ENCODE measurements at places on chromosomes 2 and 18.

- DNase-seq: no peak
Measured at GRCh38 chr2:170950221-170950761, 21.2 kb downstream of the GORASP2 start.

DNA sequence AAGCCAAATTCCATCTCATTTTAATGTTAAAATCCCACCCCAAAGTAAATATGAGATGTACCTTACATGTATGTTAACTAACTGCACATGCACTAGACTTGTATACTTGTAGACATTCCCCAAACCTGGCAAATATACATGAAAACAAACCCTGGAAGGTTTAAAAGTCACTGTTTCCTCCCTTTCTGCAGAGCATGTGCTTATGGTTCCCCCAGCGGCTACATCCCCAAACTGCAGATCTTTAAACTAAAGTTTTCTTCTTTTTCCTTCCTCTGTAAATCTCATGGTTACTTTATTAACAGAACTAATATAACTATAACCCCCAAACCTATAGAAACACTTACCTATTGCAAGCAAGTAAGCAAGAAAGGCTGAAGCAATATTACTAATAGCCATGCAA is 731.5 kb downstream of the LRP1B start:
- DNase-seq: no peak

DNA sequence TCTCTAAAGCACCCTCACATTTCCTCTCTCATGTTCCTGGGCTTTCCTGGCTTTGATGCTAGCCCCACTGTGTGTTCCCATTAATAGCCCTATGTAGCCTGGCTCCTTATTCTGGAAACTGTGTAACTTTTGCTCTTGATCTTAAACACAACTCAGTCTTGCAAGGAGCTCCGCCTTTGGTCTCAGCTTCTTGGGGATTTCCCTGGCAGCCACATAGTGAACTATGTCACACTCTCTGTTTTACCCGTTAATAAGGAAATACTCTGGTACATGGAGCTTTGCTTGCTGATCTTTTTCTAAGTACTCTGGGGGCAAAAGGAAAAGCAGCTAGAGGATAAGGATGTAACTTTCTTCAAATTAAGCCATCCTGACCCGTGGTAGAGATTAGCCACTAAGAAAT is 259.3 kb downstream of the NEDD4L start:
- DNase-seq: no peak

GRCh38 chr18:73318739-73319479 is 451.1 kb upstream of the NETO1 start:
- DNase-seq: no peak

- no peak for DNase-seq
Measured at GRCh38 chr2:203366639-203367466, 38.7 kb downstream of the ABI2 start.

DNA sequence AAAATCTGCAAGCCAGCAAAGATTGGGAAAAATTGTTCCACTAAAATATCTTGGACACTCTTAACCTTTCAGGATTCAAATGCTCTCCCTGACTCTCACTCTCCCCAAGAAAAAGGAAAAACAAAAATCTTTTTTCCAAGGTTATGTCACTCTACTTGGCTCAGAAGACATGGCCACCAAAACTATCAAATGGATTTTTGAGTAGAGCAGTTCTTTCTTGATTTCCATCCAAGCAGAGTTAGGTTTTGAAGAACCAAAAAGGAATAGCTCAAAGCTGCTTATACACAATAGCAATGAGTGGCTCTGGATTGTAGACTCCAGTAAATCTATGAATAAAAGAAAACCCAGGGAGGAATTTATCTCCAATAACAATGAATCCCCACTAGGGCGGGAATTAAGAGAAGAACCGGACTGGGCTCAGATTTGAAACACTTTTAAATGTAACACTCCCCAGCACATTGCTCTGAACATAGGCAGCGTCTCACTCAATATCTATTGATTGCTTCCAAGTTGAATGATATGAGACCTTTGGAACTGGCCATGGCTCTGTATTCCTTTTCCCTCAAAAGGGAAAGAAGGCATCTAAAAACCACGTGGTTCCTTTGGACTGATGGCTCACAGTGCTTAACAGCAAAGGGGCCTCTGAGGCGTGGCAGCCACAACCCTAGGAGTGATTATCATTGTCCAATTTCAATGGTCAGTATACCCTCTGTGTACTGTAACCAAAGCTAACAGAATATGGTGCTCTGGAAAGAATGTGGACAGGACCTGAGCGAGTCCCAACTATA is 68.3 kb downstream of the SPRED2 start:
- DNase-seq: no peak

DNA sequence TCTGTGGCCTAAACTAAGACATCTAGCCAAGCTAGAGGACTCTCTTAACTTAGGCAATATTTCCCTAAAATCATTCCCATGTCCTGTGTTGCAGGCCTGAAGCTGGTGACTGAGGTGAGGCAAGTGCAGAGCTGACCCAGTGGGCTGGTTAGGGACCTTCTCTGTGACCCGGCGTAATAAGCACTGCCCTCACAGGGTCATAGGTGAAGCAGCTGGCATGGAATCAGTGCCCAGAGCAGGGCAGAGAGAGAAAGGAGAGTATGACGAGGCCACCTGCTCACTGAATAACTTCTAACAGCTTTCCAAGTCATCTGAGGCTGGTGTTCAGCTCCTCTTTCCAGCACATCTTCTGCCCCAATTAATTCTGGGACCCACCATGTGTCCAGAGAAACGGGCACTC is 197.0 kb downstream of the ANAPC1 start:
- no peak for DNase-seq

DNA sequence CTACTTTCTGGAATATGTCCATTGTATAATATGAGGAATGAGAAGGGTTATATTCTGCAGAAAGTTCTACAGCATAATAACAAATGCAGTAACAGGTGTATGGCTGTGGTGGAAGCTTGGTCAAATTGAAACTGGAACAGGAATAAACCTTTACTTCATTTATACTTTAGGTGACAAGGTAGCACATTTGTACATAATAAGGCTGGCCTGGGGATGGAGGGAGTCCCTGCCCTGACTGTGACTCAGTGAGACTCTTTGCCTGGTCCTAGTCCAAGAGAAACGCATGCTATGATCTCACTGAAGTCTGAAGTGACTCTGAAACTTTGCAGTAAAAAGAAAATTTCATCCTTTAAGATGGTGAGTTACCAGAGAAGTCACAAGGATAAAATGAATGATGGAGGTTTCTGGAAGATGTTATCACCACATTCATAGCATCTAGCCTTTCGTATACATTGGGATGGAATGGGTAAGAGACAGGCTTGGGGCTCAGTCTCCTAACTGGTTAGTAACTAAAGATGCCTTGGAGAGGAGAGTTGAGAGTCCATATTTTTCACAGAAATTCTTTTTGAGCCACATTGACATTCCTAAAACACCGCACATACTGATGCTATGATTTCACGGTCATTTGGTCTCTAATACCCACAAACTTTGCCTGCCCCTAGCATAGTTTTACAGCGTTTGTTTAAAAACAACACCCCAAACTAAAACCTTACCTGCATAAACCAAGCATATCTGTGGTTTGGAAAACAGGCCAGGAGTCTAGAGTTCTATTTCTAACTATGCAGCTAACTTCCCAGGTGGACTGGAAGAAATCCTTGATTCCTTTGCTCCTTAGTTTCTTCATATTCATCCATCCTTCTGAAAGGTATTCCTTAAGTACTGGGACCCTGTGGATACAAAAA is 42.4 kb upstream of the NABP1 start:
- DNase-seq: peak; percentile 94

- DNase-seq: no peak
Measured at GRCh38 chr2:43185146-43185545, 41.3 kb downstream of the ZFP36L2 start.

DNA sequence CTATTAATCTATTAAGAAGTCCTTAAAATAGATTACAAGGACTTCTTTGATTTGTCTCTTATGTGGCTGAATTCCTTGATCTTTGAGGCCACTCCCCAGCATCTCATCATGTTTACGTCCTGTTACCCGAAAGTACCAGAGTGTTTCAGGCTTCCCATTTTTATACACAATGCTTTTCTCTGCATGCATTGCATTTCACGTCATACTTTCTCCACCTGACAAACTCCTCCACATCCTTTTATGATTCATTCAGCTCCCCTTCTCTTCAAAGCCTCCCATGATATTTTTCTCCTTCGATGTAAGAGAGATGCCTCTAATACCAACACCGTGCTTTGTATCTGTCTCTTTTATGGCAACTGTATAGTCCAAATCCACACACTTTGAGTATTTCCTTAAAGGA is 379.0 kb upstream of the CRIM1 start:
- DNase-seq: no peak

DNA sequence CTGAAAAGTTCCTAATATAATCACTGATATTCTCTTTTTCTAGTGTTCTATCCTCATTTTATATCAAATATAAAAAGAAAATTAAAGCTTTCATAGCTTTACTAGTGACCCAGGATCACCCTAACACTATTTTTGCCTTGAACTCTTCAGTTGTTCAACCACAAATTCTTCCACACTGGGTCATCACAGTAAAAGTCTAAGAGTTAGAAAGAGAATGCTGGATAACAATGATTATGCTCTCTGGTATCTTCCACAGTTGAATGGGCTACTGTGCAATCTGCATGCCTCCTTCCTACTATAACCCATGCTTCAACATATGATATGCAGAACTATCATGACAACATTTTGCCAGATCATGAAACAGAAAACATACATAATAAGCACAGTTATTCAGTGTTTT is 32.3 kb downstream of the CHN1 start:
- peak; percentile 86 for DNase-seq

DNA sequence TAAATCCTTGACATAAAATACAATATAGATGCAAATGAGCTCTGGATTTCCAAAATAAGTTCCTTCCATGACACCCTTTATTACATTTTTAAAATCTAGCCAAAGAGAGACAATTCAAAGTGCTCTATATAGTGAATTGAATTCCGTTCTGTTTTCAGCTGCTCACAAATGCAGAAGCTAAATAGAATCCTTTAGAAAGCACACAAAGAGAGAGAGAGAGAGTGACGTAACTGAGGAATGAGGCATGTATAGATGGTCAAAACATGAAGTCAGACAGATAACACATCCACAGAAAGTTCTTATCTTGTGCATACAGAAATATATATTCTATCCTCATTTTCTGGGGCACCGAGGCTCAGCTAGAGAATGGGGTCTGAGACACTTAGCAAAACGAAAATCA is 344.7 kb upstream of the NETO1 start:
- DNase-seq: no peak

DNA sequence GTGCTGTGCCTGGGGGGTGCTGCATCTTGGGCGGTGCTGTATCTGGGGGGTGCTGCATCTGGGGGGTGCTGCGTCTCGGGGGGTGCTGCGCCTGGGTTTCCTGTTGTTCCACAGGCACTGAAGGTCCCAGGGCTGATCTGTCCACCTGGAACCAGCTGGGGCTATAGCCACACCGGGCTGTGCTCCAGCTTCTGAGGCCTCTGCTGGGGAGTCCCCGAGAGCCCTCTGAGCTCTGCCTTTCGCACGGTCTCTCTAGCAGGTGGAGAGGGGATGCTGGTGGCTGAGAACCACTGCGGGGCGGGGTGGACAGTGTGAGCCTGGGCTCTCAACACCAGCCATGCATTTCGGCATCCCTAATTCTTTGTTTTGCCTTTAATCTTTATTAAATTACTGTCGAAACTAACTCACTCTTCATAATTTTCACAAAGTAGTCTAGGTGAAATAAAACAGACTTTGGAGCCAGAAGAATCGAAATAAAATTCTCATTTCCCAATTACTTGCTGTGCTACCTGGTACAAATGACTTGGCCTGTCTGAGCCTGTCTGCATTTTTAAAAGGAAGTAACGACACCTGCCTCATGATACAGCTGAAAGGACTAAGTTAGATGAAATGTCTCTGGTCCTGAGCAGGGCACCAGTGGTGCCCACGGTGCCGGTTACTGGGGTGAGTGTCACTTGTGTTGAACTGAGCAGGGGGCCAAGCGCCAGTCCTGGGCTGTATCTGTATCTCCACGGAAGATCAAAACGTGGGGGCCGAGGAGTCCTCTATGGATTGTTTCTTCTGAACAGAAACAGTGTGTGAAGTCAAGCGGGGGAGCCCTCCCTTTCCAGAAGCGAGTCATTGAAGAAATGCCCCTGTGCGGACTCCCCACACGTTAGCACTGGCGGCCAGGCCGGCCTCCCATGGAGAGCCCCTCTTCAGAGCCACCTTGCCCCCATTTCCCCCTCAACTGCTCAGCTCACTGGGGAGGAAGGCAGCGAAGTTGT is 142.0 kb downstream of the ASB1 start:
- no peak for DNase-seq

DNA sequence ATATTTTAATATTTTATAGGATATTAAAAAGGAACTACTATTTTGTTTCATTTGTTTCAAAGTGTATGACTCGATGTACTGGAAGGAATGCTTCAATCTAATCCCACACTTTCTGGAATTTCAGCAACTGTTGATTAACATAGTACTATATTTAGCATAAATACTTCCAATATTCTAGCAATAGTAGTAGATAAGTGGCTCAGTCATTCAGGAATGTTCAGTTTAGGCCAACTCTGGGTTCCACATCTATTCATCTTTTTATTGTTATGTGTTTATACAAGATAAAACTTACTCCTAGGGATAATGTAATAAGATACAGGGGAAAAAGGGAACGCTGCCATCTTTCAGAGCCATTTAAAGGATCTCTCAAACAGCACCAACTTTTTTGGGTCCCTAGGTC is 22.3 kb upstream of the ORC2 start:
- peak; percentile 69 for DNase-seq

- DNase-seq: peak; percentile 48
Measured at GRCh38 chr2:46163804-46164528, 133.2 kb upstream of the EPAS1 start.

GRCh38 chr2:201806442-201807170 is at the start of gene CDK15:
TSS of gene CDK15 (plus strand) at chr2:201806537. CDS start at chr2:201806665, 128 bp downstream.
- DNase-seq: peak; percentile 54

DNA sequence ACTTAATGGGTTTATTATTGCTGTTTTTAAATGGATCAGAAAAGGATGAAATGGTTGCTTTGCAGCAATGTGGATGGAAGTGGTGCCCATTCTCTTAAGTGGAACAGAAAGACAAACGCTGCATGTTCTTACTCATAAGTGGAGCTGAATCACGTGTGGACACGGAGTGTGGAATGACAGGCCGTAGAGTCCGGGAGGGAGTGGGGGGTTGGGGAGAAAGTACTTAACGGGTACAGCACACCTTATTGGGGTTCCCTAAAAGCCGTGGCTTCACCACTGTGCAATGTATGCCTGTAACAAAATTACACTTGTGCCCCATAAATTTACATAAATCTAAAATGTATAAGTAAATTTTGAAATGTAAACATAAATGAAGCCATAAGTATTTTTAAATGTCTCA is 64.0 kb upstream of the CTDP1 start:
- DNase-seq: no peak

Measured in fibroblast of skin of right quadriceps (primary cell).